Ascending aorta (tissue), 2 donors: ENCODE measurements at places on chromosomes 7 and 10. TPM values are rescaled to one million over a fixed set of nuclear protein-coding genes. Genes with fewer than 3 reads are reported as not detected.

DNA sequence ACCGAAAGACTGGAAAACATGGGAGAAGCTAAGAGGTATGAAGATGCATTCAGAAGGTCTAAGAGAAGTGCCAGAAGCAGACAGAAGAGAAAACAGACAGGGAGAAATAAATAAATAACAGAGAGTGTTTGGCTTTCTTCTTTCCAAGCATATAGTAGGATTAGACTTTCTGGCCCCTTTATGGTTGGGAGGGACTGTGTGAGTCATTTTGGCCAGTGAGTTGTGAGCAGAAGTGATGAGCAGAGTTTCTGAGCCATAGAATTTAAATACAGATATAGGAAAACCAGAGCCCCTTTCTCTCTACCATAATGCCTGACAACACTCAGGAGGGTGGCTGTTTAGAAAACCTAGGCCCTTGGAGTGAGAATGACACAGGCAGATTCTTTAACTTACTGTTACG, 171.0 kb downstream of the PPP1R17 start:
- no peak overlapping the region for H3K27ac ChIP-seq
- no peaks in the 10 kb centered on the region for H3K36me3 ChIP-seq
- no peak overlapping the region for H3K4me3 ChIP-seq
- no peaks in the 10 kb centered on the region for H3K27me3 ChIP-seq
- no peak for DNase-seq

DNA sequence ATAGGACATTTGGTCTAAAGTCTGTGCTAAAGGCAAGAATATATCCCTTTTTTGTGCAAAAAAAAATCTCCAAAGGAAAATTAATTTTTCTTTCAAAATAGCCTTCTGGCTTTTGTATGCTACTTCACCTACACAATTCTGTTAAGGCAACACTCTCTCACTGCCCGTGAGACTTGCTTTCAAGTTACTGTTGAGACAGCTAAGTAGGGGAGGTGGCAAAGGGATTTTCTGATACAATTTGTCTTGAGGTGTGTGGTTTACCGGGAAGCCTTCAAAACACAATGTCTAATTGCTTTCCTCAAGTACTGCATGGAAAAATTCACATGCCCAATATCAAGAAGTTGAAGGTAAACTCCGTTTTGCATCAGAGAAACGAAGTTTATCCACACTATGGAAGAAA, 50.8 kb upstream of the RSU1 start:
- DNase-seq = no peak
- no peaks in the 10 kb centered on the region for H3K4me1 ChIP-seq
- H3K27me3 ChIP-seq = no peaks in the 10 kb centered on the region
- H3K27ac ChIP-seq = no peak overlapping the region

DRGX gene
- not detected for total RNA-seq

OR2A5 gene
- total RNA-seq = not detected

ACSL5 gene
- 9.3 TPM for total RNA-seq

DNA sequence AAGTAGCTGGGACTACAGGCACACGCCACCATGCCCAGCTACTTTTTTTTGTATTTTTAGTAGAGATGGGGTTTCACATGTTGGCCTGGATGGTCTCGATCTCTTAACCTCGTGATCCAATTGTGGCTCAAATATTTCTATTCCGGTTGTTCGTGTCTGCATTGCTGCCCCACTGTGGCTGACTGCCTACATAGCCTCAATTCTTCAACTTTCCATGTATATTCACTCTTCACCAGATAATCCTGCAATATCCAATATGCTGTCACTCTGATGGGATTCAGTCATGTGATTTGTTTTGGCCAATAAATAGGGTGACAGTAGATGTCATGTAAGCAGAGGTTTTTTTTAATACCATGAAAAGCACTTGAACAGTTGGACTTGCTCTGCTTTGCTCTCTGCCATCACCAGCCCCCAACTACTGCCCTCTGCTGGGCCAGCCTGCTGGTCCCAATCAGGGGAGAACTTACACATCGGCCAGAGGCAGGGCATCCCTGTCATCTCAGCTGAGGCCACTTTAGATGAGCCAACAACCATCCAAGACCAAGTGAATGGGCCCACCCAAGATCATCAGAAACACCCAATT, 56.7 kb downstream of the NSUN6 start:
- H3K4me1 ChIP-seq = no peaks in the 10 kb centered on the region
- no peak for DNase-seq
- H3K27ac ChIP-seq = no peak overlapping the region
- H3K27me3 ChIP-seq = no peaks in the 10 kb centered on the region
- H3K4me3 ChIP-seq = no peak overlapping the region

UPK3BL2 gene
- total RNA-seq = 43.5 TPM
